AG09309 (cell line): ENCODE measurements at places on chromosomes 2 and 18.
A peak's percentile ranks its signal among the peaks of the same experiment; 100 is the strongest.

- DNase-seq, result no peak
These were observed 72.7 kb downstream of the PLB1 start for GRCh38 chr2:28568533-28568932.

GRCh38 chr2:106176446-106177099 lies 17.5 kb downstream of the UXS1 start:
- DNase-seq, result no peak

- no peak for DNase-seq
These were observed 5.7 kb downstream of the ANTXR1 start for GRCh38 chr2:69018678-69019095.

GRCh38 chr18:57469884-57470283 lies 34.7 kb downstream of the ONECUT2 start:
- DNase-seq, result no peak

- DNase-seq, result no peak
These were observed 722 bp downstream of the ACSL3 start for GRCh38 chr2:222861411-222862105.

GRCh38 chr2:3624059-3624794 lies 29.3 kb downstream of the COLEC11 start:
- DNase-seq, result no peak

DNA sequence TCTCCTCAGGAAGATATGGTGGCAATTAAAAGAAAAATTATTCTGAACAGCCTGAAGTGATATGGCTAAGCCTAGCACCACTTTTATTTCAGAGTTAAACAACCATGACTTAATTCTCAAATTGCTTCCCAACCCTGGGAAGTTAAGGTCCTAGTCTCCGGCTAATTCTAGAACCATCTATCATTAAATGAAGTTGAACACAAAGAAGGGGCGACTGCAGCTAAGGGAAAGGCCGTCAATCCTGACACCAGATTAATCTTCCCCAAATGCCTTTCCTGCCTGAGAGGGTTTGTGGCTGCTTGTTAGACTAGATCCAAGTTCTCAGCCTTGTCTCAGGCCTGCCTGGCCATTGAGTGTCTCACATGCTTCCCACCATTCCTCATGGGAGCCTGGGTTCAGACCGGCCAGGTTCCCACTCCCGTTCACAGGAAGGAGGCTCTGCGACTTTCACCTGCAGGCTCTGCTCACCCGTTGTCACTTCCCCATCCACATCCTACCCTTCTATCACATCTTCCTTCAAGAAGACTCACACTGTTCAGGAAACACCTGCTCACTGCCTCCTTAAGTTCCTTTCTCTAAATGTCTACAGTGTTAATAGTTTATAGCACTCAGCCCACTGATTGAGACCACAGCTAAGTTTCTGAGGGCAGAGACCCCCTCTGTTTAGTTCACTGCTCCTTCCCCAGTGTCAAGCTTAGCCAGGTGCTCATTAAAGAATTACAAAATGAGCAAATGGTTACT lies 282.9 kb upstream of the REV1 start:
- no peak for DNase-seq

DNA sequence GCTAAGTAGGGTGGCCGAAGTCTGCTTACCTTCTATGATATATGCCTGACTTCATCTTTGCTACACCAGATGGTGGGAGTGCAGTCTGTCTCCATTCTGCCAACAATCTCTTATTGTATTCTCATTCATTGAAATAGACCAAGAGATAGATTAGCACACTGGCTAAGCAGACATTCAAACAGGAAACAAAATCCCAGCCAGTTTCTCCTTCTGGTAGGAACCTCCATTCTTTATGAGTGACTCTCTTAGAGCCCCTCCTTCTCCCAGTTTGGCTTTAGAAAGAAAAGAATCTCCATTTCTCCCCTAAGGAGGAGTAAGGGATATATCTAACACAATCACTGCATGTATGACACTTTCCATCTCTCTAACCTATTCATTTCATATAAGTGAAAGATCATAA lies 118.9 kb upstream of the COL5A2 start:
- no peak for DNase-seq

DNA sequence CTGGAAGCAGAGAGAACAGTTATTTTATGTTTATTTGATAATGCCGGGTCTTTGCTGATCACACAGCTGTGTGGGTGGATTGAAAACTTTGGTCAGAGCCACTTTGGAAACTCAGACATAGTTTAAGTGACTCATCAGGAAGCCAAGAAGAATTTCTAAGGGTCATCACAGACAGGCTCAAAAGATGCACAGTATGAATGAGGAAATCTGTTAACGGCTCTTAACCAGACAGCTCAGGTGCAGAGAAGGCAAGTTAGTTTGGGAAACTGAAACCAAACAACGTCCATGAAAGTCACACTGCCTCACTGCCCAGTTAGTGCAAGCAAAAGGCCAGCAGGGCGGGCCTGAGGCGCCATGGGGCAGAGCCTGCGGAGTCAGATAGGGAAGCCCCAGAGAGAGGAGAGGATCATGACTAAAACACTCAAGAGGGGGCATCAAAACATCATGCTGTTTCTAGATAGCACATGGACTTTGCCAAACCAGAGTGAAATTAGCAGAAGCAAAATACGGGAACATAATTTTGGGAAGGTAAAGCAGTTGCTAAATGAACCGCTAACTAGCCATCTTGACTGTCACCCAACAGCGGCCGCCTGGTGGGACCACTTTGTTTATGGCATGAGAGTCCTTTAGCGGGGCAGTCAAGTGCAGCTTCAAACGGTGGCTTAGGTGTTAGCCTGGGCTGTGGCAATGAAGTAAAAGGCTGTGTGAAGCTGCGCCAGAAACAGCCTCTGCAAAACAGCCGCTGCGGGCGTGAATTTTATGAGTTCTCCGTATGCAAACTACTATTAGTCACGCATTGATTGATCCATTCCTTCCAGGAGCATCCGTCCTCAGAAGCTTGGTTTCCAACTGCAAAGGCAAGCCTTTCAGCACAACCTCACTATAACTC lies 101.2 kb downstream of the KCTD18 start:
- DNase-seq, result peak; percentile 49

GRCh38 chr2:174013315-174013751 lies 48.2 kb upstream of the SP3 start:
- no peak for DNase-seq

DNA sequence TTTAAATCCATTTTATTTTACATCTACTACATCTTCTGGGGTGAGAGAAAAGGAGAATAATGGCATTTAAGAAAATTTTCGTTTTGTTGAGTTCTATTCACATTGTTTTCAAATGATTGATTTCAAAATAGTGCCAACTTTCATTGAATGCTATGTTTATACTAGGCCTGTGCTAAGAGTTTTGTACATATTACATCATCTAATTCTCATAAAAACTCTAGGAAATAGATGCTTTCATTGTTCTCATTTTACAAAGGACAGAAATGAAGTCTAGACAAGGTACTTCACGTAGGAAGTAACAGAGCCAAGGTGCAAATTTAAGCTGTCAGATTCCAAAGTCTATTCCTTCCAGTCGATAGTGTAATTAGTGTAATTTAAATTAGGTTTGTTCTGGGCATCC lies 402.8 kb upstream of the UBE2E3 start:
- DNase-seq, result no peak

DNA sequence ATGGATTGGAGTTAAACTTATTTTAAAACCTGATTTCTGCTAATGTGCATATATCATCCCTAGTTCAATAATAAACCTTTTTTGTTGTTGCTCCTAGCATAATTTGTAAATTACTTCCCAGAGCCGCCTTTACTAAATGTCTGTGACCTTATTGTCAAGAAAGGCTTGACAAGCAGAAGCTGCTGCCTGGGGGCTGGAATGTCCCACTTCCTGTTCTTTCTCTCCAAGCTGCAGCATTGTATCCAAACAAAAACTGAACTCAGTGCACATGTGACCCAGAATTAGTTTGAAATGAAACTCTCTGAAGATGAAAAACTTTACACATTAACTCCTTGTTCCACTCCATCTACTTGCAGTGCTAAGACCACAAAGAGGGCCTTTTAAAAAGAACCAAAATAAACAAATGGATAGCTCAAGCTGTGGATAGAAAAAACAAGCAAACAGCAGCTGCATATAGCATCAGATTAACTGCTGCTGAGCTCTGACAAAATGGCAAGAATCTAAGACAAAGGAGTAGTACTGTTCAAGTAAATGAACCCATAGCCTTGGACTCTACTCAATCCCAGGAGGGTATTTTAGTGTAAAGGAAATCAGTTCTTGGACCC lies 99.8 kb upstream of the NEUROD1 start:
- DNase-seq, result no peak

GRCh38 chr2:181275643-181276070 lies 181.5 kb upstream of the ITGA4 start:
- DNase-seq, result no peak

- DNase-seq, result no peak
These were observed 17.3 kb upstream of the RNF152 start for GRCh38 chr18:61910101-61910500.

- DNase-seq, result no peak
These were observed 66.0 kb upstream of the SCN7A start for GRCh38 chr2:166560022-166560421.

GRCh38 chr18:41353777-41354528 lies 601.1 kb upstream of the PIK3C3 start:
- no peak for DNase-seq

DNA sequence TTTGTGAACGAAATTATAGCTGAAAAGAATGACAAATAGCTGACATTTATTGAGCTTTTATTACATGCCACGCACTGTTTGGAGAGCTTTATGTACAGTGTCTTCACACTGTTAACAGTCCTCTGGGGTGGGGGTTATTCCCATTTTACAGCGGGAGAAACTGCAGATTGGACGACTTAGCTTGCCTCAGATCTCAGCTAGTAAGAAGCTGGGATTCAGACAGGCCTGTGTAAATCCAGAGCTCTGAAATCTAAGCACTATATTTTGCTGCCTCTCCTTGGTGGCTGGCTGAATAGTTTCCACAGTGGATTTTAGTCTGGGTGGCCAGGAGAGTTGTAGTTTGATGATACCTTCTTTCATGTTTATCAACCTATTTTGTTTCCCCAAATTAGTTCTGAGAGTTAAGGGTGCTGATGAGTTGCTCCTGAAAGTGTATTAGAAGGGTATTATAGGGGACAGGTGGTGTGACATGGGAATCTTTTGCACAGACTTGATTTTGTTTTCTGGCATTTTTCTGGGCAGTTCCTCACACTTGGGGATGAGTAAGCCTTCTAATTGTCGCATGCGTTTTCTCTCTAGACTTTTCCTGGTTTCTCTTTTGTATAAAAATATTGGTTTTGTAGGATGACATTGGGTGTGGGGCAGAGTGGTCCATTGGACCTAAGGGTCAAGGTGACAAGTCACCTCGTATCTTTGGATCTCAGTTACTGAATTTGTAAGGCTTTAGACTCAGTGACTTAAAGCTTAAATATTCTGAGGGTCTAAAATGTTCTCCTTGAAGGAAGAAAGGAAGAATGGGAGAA lies 1.5 kb downstream of the ACSL3 start:
- DNase-seq, result no peak

- DNase-seq, result no peak
These were observed 834.3 kb downstream of the CPS1 start for GRCh38 chr2:211390536-211391188.

DNA sequence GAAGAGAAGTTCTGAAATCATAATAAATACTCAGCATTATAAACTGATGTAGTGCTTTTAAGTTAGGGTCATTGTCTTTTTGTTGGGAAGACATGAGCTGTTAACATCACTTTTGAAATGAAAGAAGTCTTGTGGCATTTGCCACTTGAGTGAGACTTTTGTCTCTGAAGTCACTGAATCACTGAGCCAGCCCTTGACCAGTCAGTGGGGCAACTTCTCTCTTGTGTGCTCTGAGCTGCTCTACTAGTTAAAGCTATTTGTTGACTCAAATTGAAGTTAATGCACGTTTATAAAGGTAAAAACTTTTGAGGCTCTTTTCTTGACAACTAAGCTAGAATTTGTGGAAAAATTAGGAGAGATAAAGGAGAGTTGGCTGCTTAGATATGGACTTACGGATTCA lies 6.7 kb downstream of the WDR43 start:
- no peak for DNase-seq

- no peak for DNase-seq
These were observed 55.7 kb downstream of the SCN2A start for GRCh38 chr2:165294912-165295311.

DNA sequence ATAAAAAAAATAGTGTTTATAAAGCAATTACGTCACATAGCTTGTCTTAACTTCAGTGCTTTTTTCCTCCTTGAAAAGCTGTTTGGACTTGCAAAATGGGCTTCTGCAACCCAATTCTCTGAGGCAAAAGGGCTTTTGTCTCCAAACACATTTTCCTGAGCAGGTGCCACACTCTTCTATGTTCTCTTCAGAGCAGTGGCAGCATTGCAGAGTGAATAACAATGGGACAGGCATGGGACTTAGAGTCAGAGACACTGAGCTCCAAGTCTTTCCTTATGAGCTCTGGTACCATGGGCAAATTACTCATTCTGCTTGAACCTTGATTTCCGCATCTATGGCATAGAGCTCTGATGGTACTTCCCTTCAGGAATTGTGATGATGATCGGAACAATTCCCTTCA lies 149.0 kb downstream of the ARL6IP6 start:
- no peak for DNase-seq

- no peak for DNase-seq
These were observed 209.5 kb downstream of the DYSF start for GRCh38 chr2:71662665-71663394.

GRCh38 chr18:55354795-55355194 lies 233.2 kb downstream of the TCF4 start:
- DNase-seq, result no peak

- DNase-seq, result no peak
These were observed 1.0 kb upstream of the PMAIP1 start for GRCh38 chr18:59898609-59899297.

- no peak for DNase-seq
These were observed 202.5 kb upstream of the SESTD1 start for GRCh38 chr2:179467111-179467510.

- DNase-seq, result no peak
These were observed 160.2 kb upstream of the NCK2 start for GRCh38 chr2:105584435-105585010.

DNA sequence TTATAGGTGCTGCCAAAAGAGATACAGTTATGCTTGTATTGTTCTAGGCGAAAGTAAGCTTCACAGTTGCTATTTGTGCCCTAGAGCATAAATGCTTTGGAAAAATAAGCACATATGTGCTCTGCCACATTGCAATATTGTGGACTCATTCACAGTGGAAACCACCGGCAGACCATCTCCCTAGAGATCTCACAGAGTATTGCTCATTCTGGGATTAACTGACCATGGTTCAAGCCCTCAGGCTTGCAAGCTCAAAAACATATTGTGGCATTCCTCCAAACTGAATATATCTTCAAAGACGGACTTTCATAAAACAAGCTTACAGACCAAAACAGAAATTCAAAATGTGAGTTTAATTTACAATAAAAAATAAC lies 158.2 kb upstream of the CCDC150 start:
- DNase-seq, result peak; percentile 91

GRCh38 chr2:64988420-64989125 lies 626 bp upstream of the SLC1A4 start:
- DNase-seq, result peak; percentile 72
